ENCODE measurements at places on chromosomes 2 and 18.

GRCh38 chr2:229446350-229446749, 175.3 kb upstream of the PID1 start:
- no peak for DNase-seq

DNA sequence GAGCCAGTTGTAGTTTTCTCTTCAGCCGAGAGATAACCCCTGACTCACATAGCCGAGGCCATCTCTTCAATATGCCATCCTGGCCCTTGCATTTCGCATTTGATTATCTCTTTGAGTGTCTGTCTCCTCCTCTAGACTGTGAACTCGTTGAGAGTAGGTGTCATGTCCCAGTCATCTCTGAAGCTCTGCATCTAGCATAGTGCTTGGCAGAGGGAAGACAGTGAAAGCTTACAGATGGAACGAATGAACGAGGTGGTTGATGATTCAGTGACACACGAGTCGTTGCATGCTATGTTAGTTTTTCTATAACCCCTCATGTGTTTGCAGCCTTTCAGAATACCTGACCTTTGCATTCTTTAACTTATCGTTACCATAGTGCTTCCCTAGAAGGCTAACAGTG, 59.9 kb upstream of the CYRIA start:
- DNase-seq: no peak

GRCh38 chr2:166314022-166314759, 61.6 kb downstream of the SCN9A start:
- DNase-seq: no peak

DNA sequence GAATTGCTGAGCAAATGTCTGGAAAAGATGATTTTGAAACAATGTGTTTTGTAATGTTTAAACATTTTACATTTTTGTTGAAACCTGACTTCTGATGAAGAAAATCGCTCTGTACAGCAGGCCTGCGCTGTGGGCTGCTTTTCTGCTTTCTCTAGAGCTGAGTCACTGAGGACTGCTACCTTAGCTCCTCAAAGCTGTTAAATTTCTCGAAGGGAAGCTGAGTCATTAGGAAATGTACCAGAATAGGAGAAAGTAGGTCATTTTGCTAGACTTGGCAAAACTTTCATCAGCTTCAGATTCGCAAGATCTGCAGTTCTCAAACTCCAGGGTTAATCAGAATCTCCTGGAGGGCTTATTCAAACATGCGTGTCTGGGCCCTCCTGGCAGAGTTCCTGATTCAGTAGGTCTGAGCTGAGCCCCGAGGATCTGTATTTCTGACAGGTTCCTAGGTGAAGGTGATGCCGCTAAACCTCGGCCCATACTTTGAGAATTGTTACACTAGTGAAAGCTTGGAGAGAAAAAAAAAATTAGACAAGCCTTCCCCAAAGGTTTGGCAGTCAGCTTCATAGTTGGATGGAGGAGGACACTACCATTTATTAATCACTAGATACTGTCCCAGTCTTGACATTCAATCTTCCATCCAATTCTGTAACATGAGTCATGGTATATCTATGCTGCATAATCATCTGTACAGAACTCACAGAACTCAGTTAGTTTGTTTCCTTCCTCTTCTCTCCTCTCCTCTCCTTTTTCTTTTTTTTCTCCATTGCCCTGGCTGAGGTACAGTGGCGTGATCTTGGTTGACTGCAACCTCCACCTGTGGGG, 297.6 kb downstream of the PARD3B start:
- no peak for DNase-seq

DNA sequence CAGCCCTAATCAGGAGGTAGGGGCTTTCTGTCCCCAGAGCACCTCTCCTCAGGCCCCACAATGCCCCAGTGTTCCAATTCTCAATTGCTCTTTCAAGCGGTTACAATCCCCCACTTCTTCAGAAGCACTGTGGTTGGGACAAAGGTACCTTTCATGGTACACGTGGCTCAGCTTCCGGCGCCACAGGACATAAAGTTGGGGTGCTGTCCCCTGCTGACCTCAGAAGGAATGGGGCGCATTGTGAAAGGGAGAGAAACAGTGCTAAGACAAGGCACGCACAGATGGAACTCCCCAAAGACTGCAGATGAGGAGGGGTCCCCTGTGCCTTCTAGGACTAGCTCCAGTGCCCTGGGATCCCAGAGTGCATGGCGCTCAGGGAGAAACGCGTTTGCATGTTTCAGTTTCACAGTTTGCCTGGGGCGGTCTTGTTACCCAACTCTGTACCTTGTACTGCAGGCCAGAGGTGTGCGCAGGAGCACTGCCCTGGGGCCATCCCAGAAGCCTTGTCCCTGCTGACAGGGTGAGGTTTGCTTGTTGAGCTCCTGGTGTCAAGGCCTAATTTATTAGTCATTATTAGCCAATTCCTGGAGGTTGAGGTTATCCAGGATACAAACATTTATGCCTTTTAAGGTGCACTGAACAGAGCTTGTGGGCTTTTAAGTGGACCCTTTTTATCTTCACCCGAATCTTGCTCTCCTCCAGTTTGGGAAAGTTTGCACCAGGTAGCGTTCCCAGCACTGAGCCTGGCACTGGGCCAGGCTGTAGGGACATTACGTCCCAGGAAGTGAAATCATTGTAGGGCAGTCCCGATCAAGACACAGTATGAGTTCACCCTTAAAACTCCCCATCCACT, 7.6 kb downstream of the CNDP1 start:
- no peak for DNase-seq

GRCh38 chr18:21656402-21656801, 44.3 kb downstream of the SNRPD1 start:
- no peak for DNase-seq

DNA sequence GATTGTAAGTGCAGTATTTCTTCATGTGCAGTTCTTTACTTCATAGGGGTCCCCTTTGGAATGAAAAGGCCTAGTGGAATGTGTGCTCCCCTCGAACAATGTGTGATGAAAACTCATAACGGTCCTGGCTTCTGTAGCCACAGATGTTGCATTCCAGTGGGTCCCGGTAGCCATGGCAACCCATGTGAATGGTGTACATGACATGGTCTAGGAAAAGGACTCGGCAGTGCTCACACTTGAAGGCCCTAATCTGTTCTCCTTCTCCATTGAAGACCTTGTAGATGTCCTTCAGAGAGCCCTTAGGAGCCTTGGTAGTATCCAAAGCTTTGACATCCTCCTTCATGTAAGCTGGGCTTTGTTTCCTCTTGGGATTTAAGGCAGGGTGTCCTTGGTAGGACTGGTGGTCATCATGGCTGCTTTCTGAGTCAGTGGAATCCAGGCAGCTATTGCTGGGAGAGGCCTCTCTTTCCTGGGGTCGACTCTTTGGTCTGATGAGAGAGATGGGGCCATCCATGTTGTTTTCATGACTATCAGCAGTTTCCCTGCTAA, 144.0 kb downstream of the IKZF2 start:
- no peak for DNase-seq

DNA sequence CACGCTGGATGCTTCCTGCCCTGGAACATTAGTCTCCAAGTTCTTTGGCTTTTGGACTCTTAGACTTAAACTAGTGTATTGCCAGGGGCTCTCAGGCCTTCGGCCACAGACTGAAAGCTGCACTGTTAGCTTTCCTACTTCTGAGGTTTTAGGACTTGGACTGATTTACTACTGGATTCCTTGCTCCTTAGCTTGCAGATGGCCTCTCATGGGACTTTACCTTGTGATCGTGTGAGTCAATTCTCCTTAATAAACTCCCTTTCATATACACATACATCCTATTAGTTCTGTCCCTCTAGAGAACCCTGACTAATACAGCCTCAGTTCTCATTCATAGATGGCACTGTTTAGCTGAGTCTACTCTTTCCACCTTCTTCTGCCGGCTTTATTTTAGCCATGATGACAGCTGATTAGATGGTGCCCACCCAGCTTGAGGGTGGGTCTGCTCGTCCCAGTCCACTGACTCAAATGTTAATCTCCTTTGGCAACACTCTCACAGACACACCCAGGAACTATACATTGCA, 389.1 kb downstream of the NYAP2 start:
- DNase-seq: no peak

GRCh38 chr2:186641132-186641806, 51.4 kb downstream of the ITGAV start:
- DNase-seq: no peak

DNA sequence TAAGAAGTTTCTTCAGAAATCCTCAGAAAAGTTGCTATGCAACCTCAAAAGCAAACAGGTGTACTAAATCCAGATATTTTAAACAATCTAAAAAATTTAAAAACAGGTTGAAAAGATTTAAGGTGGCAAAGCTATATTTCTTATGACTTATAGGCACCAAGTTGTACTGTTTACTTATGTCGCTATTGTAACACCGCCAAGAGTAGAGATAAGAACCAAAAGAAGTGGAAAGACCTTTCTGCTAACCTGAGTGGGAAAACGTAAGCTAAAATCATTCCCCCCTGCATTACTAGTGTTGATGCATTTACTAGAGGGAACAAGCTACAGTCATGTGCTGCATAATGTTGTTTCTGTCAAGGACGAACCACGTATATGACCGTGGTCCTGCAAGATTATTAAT, 83.1 kb downstream of the TRIP12 start:
- no peak for DNase-seq

DNA sequence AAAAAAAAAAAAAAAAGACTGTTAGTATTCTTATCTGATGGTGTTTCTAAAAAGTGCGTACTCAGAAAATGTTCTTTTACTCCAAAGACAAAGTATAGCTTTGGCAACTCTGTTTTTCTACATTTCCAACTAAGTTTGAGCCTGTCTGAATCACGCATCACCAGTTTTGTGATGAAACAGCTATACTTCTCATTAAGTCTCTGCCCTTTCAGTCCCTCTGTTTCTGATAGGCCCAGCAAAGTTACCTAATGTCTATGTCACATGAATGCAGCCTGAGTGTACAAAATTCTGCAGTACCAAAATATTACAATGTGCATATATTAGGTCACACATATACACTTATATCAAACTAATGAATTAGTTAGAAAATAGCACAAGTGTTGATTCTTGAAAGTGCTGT, 22.4 kb downstream of the TWSG1 start:
- DNase-seq: no peak

GRCh38 chr2:4247791-4248190, 544.4 kb downstream of the DCDC2C start:
- no peak for DNase-seq

DNA sequence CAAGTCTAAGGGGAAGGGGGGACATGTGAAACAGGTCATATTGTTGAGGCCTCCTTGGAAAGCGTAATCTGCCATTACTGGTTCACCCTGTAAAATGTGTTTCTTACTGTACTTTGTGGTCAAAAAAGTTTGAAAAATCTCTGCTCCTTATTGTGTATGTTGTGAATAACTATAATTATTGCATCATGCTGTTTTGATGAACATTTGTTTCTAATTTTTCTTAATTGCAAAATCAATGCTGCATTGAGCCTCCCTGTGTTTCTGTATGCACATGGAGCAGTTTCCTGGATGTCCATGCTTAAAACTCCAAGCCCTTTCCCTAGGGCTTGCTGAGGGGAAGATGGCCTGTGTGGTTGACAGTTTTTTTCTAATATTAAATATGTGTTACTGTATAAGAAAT, 158.6 kb downstream of the RNF144A start:
- no peak for DNase-seq

GRCh38 chr2:35337922-35338321, 1017.7 kb upstream of the CRIM1 start:
- DNase-seq: no peak

DNA sequence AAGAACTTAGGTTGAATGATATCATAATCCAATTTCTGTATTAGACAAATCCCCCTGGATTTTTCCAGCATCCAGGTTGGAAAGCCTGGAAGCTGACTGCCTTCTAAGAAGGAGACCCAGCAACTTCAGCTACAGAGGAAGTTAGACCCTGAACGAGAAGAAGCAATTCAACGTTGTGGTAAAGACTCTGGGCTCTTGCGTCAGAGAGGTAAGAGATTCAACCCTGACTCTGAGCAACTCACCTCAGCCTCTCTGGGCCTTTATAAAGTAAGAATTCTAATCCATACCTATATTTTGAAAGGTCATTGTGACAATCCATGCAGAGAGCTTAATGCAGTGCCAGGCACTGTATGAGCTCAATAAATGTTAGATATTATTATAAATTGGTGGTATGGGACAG, 9.7 kb downstream of the E2F6 start:
- no peak for DNase-seq

DNA sequence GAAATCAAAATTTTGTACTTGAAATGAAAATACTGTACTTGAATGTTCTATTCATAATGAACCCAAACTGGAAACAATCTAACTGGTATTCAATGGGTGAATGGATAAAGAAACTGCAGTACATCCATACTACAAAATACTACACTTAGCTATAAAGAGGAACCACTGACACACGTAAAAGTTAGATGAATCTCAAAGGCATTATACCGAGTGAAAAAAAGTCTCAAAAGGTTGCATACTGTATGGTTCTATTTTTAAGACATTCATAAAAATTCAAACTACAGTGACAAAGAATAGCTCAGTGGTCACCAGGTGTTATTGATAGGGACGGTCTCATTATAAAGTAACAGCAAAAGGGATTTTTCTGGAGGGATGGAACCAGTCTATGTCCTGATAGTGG, 41.1 kb downstream of the COBLL1 start:
- DNase-seq: no peak

DNA sequence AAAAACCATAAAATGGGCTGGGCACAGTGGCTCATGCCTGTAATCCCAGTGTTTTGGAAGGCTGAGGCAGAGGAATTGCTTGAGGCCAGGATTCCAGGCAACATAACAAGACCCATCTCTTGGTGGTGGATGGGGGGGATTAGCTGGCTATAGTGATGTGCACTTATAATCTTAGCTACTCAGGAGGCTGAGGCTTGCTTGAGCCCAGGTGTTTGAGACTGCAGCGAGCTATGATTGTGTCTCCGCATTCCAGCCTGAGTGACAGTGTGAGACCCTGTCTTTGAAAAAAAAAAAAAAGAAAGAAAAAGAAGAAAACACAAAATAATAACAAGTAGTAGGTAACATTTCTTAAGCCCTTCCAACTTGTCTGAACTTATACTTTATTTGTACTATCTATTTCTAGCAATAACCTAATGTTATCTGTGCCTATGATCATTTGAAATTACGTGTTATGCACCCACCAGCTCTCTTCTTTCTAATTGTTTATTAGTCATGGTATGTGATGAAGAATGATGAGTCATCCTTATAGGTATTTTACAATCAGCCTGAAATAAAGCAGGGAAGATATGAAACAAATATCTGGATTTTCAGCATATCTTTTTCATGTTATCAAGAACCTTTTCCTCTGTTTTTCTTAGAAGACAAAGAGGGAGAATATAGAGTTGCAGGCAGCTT, 129.3 kb upstream of the UNC80 start:
- no peak for DNase-seq

GRCh38 chr2:144082327-144082726, 437.6 kb downstream of the ZEB2 start:
- DNase-seq: no peak

DNA sequence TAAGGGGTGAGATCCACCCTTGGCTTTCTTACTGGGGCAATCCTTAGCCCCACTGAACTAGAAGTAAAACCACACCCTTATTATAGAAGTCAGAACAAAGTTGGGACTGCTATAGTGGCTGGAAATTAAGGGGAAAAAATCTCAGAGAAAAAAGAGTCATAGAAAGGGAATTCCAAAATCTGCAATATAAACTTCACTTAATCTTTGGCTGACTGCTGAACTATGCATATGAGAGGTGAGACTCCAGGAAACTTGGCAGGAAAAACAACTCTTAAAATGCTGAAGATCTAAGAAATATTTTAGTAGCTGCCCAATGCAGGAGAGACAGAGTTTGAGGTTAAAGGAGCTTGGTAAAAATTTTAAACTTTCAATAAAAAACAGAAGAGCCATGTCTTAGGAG, 201.8 kb upstream of the FN1 start:
- DNase-seq: no peak

GRCh38 chr18:48342581-48342980, 66.6 kb downstream of the ZBTB7C start:
- no peak for DNase-seq

Measured in D341Med (cell line).